Hematopoietic multipotent progenitor cell treated with erythropoietin and hydrocortisone succinate and interleukin-3 and kit ligand, for 4 days (in vitro differentiated cells): ENCODE measurements at places on chromosomes 1 and 21.

DNA sequence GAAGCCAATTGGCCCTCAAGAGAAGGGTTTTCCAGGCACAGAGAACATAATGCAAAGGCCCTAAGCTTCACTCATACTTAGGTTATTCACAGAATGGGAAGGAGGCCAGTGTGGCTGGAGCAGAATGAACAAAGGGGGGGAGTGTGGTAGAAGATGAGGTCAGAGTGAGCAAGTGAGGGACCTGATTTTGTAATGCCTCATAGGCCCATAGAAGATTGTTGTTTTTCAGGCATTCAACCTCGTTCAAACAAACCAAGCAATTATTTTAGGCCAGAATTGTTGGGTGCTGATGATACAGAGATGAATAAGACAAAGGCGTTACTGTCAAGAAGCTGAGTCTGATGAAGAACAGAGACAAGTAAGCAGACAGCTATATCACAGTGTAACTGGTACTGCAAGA lies 54.5 kb upstream of the RAP1A start:
- no peak for DNase-seq

- no peak for DNase-seq
Measured at GRCh38 chr1:44619261-44619900, 54.9 kb downstream of the TMEM53 start.

GRCh38 chr21:34885125-34885524 lies 164.0 kb downstream of the RUNX1 start:
- DNase-seq, result peak; percentile 73

DNA sequence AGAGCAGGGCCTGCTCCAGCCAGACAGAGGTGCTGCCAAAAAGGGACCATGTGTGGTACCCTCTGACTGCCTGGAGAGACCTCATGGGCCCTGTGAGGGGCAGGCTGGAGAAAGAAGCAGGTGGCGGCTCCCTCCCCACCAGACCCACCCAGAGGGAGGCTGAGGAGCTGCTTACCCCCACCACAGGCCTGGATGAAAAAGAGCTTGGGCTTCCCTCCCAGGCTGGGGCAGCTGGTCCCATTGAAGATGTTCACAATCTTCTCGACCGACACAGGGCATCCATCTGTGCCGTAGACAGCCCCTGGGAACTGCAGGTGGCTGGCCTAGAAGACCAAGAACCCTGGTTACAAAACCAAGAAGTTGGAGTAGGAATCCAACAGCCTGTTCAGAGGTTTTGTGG lies 19.6 kb downstream of the CASP9 start:
- no peak for DNase-seq

GRCh38 chr1:247288341-247288740 lies 32.5 kb downstream of the VN1R5 start:
- DNase-seq, result no peak

DNA sequence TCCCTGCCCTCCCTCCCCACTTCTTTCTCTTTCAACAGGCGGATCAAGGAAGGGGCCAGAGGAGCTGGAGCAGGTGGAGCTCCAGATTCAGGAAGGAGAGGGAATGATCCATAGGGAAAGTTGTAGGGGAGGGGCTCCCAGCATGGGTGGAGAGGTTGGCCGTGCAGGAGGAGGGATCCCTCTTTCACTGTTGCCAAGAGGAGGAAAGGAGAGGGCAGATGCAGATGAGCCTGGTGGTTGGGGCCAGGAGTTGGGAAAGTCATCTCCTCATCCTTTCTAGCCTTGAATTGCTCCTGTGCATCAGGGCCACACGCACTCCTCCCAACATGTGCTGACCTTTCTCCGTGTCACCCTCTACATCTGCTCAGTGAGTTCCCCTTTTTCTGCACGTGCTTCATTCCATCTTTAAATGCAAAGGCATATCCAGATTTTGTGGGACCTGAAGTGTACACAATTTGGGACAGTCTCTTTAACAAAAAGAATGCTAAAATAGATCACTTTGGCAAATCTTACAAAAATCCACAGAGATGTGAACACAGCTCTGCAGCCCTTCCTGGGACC lies 32.4 kb downstream of the ZBTB18 start:
- DNase-seq, result peak; percentile 59

DNA sequence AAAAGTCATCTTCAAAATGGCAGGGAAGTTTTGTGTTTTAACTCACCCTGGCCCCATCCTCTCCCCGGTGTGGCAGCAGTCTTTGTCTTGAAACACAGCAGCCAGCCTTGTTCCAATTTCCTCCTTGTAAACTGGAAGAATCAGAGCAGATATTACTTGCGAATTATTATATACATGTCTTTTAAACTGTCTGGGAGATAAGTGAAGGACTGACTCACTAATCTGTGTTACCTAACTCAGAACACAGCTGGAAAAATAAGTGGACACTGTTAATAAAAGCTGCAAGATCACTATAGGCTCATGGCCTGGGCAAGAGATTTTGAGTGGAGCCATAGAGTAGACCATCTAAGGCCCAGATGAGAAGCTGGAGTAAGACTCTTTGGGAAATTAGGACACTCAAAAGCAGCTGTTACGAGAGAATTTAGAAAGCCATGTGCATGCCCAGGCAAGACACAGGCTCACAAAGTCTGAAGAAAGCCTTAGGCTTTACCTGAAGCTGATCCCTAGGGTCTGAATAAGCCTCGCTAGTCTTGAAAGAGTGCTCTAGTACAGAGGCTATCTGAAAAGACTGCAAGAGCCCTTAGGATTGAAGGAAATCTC lies 233.0 kb upstream of the RAB4A start:
- DNase-seq, result no peak

DNA sequence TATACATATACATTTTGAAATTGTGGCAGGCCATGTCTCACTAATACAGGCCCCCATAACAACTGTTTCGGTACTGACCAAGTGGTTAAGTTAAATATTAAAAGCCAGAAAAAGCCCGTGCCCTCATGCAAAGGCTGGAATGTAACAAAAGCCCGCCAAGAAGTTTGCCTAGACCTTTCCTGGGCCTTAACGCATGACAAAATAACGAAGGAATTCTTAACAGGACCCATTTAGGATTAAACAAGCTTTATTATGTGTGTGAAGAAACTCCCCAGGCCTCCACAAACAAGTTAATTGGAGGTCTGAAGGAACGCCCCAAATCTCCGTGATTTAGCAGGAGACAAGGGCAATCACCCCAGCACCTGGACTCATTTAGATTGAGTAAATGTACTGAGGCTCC lies 42.4 kb downstream of the TNFSF4 start:
- no peak for DNase-seq

DNA sequence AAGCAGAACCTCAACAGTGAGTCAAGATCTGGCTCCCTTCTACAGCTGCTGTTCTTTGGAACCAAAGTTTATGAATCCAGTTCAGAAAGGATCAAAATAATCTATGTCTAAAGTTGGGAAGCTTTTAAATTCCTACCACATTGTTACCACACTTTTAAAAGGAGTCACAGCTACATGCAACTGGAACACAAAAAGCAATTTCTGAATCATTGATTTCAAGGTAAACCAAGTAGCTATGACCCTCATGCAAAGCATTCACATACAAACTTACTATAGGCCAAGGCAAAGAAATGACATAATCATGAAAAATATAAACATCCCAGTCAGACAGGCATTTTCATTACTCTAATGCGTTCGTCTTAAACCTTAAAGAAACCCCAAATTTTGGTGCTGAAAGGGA lies 3.5 kb downstream of the SIPA1L2 start:
- no peak for DNase-seq

DNA sequence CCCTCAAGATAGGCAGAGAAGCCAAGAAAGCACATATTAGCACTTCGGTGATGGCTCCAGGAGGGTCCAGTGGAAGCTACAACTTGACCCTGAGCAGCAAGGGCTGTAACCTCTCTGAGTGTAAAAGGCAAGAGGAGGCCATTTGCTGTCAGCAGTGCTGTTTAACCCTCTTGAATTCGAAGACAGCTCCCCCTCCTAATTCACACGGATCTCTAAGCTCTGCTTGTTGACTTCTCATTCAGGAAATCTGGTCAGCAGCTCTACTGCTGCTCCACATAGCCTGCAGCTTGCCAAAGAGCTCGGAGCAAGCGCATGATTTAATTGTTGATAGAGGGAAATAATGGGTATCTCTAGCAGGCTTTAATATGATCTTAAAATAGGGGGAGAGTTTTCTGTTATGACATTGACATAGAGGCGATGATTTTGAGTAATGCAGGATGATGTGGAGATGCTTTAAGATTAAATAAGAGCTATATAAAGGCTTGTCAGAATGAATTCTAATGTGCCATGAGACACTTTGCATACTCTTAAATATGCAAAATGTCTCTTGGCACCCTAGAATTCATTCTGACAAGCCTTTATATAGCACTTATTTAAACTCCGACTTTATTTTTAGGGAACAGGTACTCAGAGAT lies 79.4 kb upstream of the USH2A start:
- no peak for DNase-seq

DNA sequence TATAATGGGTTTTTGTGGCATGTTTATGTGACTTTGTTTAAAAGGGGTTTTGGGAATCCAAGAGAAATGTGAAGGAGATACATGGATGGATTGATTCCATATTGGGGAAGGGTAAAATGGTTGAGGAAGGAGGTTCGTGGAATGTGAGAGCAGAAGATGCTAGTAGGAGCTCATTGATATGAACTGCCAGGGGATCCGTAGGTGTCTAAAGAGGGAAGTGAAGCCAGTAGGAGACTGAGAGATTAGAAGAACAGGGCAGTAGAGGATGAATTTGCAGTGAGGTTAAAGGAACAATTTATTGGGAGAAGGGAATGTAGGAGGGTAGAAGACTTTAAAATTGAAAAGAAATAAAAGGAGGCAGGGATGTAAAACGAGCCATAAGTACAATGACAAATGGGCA lies 252.6 kb downstream of the GPR52 start:
- no peak for DNase-seq

GRCh38 chr1:244394826-244395765 lies 56.6 kb downstream of the ADSS2 start:
- DNase-seq, result no peak

DNA sequence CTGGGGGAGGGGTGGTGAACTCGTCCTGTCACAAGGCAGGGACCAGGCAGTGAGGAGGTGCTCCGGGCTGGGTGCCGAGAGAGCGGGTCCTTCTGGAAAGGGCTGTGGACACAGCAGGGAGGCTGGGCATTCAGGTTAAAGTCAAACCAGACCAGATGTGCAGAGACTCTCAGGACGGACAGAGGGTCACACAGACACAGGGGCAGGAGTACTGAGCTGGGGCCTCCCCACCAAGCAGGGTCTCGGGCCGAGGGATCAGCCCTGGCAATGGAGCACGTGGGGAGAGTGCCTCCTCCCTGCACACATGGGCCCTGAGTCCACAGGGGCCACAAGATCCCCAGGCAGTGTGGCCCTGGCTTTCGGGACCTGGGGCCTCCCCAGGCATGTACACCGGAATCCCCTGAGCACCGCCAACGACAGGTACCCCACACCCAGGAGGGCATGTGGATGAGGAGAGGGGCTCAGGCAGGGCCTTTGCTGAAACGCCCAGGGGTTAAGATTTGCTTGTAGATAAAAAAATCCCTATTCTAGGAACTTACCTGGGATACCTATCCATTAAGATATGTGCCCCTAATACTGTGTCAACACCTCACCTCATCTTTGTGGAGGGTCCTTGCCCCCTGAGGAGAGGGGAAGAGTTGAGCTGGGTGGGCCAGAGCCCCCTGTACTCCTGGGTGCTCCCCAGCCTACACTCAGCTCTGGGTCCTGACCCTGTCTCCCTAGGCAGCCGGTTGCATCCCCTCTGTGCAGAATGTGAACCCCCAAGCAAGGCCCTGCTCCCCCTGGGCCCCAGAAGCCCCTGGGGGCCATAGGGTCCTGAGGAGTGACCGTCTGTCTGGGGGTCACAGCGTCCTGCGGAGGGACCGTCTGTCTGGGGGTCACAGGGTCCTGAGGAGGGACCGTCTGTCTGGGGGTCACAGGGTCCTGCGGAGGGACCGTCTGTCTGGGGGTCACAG lies 46.9 kb upstream of the ADARB1 start:
- no peak for DNase-seq
